ENCODE measurements at places on chromosomes 2 and 18. TPM values are rescaled to one million over a fixed set of nuclear protein-coding genes. Genes with fewer than 3 reads are reported as not detected.

- peak; percentile 80 for DNase-seq
Observed at GRCh38 chr2:20091305-20091991, 40.0 kb upstream of the LAPTM4A start.

- no peak for DNase-seq
Observed at GRCh38 chr2:40120026-40120425, 331.9 kb downstream of the SLC8A1 start.

DNA sequence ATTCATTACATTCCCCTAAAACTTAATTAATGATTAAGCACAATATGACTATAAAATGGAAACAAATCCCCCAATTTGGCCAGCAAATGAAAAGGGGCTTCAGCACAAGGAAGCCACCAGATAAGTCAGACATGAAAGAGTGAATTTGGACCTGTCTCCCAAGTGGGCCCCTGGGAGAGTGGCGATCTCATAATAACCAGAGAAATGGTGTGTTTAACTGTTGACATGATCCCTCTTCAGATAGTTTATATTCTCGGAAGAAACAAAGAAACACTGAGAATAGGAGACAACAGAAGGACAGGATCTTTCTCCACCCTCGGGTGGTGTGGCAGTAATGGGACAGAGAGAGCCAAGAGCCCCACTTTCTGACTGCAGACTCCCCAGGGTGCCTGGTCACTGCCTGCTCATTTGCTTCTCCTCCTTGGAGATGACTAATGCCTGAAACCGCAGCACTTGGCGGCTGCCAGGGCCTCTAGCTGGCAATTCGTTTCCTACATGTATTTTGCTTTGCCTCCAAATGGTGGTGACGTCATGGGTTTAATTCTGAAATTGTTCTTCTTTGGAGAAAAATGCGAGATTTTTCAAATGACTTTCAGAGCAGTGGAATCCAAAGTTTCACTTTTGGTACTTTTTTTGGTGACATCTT is 46.4 kb upstream of the SPP2 start:
- DNase-seq: peak; percentile 94

Gene CCDC68
- total RNA-seq: 3.5 TPM

Data from Daoy (cell line).